ENCODE measurements at places on chromosomes 3 and 15. TPM values are rescaled to one million over a fixed set of nuclear protein-coding genes. Genes with fewer than 3 reads are reported as not detected.

SPINK8 gene
- not detected for total RNA-seq

CSPG5 gene
- 2.5 TPM for total RNA-seq

GRCh38 chr15:42107473-42107872 lies 13.1 kb upstream of the PLA2G4D start:
- peaks cover 2% of the 10 kb centered on the region for H3K4me1 ChIP-seq
- H3K27me3 ChIP-seq, result no peaks in the 10 kb centered on the region
- no peak for DNase-seq
- H3K4me3 ChIP-seq, result no peak overlapping the region
- no peak overlapping the region for H3K27ac ChIP-seq

- no peak for DNase-seq
- no peak overlapping the region for H3K4me3 ChIP-seq
- H3K36me3 ChIP-seq, result no peaks in the 10 kb centered on the region
- no peak overlapping the region for H3K27ac ChIP-seq
Observed at GRCh38 chr3:139312959-139313358, 30.9 kb upstream of the MRPS22 start.

- H3K36me3 ChIP-seq, result peaks cover 48% of the 10 kb centered on the region
- no peak for DNase-seq
- H3K27me3 ChIP-seq, result no peaks in the 10 kb centered on the region
- no peak overlapping the region for H3K27ac ChIP-seq
Observed at GRCh38 chr3:196055683-196056270, 26.1 kb downstream of the TFRC start.

DNA sequence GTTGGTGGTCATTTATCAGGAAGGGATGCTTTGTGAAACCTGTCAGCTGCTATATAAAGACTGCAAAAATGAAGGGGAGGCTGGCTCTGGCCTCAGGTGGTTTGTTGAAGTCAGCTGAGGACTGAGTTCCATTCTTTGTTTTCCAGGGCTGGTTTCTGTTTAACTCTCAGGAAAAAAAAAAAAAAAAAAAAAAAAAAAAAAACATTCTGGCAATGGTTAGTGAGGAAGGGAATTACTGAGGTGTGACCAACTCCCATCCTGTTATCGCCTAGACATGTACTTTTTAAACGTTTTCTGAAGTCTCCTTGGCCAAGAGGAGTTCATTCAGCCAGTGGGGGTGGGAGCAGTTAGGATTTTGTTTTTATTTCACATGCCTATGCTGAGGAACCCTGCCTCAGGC lies 316.3 kb downstream of the OXSM start:
- no peaks in the 10 kb centered on the region for H3K36me3 ChIP-seq
- DNase-seq, result no peak
- H3K27me3 ChIP-seq, result no peaks in the 10 kb centered on the region
- peak overlapping the region; percentile 62 for H3K27ac ChIP-seq
- no peak overlapping the region for H3K4me3 ChIP-seq
- H3K4me1 ChIP-seq, result peaks cover 17% of the 10 kb centered on the region

DNA sequence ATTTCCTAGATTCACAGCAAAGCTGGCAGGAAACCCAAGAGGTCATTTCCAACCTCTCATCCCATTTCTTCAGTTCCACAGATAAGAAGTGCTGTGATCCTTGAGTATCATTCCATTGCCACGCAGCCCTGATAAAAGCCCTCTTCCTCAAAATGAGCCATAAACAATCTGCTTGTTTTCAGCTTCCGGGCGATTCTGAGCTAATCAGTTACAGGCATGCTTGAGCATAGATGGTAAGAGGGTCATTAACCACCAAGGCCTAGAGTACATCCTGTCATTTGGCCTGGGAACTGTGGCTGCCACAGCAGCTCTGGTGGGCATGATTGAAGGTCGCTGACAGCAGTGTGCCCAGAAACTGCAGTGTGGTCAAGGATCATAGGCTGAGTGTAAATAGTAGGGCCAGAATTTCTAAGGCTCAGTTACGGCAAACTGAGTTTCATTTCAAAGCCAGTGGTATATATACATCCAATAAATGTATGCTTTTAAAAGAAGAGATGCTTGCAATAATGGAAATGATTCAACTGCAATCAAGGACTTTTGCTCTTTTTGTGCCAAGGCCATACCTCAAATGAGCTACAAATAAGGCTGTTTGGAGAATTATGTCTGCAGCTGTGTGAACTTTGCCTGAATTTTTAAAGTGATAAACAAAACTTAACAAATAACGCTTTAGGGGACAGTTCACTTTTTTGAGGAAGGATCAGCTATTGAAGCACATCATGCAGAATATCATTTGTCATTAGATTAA lies 47.3 kb downstream of the P3H2 start:
- H3K27ac ChIP-seq, result no peak overlapping the region
- no peaks in the 10 kb centered on the region for H3K36me3 ChIP-seq
- no peak for DNase-seq
- H3K27me3 ChIP-seq, result peaks cover 10% of the 10 kb centered on the region
- H3K4me1 ChIP-seq, result peaks cover 15% of the 10 kb centered on the region

GRCh38 chr3:15973414-15973813 lies 175.6 kb upstream of the ANKRD28 start:
- H3K27ac ChIP-seq, result no peak overlapping the region
- H3K27me3 ChIP-seq, result no peaks in the 10 kb centered on the region
- peaks cover 12% of the 10 kb centered on the region for H3K4me1 ChIP-seq
- peaks cover 2% of the 10 kb centered on the region for H3K36me3 ChIP-seq
- no peak for DNase-seq
- H3K4me3 ChIP-seq, result no peak overlapping the region

- no peaks in the 10 kb centered on the region for H3K36me3 ChIP-seq
- H3K4me1 ChIP-seq, result no peaks in the 10 kb centered on the region
- DNase-seq, result no peak
- H3K27me3 ChIP-seq, result no peaks in the 10 kb centered on the region
- H3K4me3 ChIP-seq, result no peak overlapping the region
Observed at GRCh38 chr15:81011593-81011992, 10.9 kb downstream of the TLNRD1 start.

DNA sequence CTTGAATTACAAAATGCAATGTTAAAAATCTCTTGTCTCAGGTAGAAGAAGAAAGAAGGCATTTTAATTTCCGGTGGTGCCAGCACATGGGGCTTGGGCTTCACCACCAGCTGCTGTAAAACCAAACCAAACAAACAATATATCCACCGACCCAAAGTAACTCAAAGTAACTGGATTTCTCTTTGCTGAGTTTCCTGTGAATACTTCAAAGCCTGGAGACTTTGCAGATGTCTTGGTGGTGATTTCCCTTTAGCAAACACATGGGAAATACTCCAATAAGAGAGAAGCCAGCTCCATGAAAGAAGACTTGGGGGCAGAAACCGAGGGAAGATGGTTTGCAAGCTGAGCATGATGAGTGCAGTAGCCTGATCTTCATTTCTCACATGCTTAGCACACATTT lies 62.6 kb downstream of the EIF4E3 start:
- H3K27ac ChIP-seq, result no peak overlapping the region
- H3K36me3 ChIP-seq, result peaks cover 8% of the 10 kb centered on the region
- H3K4me3 ChIP-seq, result no peak overlapping the region
- DNase-seq, result no peak
